ENCODE measurements at places on chromosomes 5 and 9. TPM values are rescaled to one million over a fixed set of nuclear protein-coding genes. Genes with fewer than 3 reads are reported as not detected.

Gene ZNF300
- 1.0 TPM for total RNA-seq

- H3K27ac ChIP-seq = no peak overlapping the region
- no peaks in the 10 kb centered on the region for H3K36me3 ChIP-seq
- no peak for DNase-seq
- no peak overlapping the region for H3K4me3 ChIP-seq
- no peaks in the 10 kb centered on the region for H3K4me1 ChIP-seq
These were observed 86.2 kb downstream of the PSAT1 start for GRCh38 chr9:78383130-78383529.

Gene OR13C5
- total RNA-seq = not detected

DNA sequence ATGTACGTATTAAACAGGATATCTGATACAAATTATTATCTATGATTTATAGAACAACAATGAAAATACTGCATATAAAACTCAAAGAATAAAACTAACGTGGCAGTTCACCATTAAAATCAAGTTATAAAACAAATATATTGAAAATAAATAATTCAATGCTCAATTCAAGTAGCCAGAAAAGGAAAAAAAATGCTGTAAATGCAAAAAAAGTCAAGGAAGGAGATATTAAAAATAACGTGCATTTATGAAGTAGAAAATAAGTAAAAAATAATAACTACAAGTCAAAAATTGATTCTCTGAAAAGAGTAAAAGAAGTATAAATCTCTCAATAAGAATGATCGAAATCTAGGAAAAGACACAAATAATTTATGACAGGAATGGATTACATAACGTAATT lies 460.5 kb upstream of the CD180 start:
- no peak for DNase-seq
- no peaks in the 10 kb centered on the region for H3K36me3 ChIP-seq
- no peak overlapping the region for H3K4me3 ChIP-seq
- H3K27ac ChIP-seq = no peak overlapping the region

Measured in CD4-positive, alpha-beta memory T cell (primary cell).